ENCODE measurements at places on chromosomes 7 and 10.

- DNase-seq: no peak
Measured at GRCh38 chr10:100728928-100729861, 16.2 kb upstream of the PAX2 start.

- DNase-seq: no peak
Measured at GRCh38 chr10:58444876-58445275, 59.7 kb downstream of the TFAM start.

DNA sequence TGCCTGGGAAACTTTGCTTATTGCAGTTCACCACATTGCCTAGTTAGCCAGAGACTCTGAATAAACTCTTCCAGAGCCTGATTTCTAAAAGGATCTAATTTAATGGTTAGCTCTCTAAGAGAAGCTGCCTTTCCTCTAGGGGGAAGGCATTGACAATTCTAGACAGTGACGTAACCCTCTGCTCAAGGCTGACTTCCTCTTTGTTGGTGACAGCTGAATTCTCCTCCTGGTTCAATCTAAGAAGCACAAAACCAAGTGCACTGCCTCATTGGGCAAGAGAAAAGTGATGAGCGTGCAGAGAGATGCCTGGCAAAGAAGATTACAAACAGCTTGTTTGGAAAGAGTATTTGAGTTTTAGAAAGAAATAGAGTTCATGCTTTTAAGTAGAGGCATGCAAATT is 102.7 kb downstream of the MACC1 start:
- no peak for DNase-seq

DNA sequence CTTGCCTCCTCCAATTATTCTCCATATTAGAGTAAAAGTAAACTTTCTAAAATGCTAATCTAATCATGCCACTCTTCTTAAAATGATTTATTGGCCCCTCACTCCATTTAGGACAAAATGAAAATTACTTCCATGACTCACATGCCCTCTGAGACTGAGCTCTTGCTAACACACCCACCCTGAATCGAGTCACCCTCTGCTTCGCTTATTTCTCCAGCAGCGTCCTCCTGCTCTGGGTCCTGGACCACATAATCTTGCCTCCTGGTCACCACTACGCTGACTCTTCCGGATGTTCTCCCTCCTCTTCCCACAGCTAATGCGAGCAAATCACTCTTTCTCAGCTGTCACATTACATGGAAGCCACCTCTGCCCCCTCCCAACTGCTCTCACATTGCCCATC is 384.0 kb upstream of the FZD8 start:
- DNase-seq: no peak

All from stimulated activated CD8-positive, alpha-beta memory T cell treated with anti-CD3 and anti-CD28 coated beads, Interleukin-4, amount 100 ng/mL, for 1 hour (primary cell).